ENCODE measurements at places on chromosomes 3 and 15.

DNA sequence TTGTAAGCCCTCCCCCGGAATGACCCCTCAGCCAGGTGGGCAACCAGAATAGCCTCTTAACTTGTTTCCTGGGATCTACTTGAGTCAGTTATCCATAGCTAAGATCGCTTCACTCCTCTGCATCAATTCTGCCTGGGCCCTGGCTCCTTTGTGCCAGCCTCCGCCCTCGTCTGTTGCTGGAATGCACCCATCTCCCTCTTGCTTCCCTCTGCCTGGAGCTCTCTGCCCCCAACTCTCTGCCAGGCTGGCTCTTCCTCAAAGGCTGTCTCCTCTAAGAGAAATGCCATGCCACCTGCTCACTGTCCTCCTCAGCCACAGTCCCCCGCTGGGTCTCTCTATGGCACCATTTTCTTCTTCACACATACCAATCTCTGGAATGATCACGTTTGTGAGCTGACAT lies 240.8 kb downstream of the ADAMTS17 start:
- DNase-seq = no peak

DNA sequence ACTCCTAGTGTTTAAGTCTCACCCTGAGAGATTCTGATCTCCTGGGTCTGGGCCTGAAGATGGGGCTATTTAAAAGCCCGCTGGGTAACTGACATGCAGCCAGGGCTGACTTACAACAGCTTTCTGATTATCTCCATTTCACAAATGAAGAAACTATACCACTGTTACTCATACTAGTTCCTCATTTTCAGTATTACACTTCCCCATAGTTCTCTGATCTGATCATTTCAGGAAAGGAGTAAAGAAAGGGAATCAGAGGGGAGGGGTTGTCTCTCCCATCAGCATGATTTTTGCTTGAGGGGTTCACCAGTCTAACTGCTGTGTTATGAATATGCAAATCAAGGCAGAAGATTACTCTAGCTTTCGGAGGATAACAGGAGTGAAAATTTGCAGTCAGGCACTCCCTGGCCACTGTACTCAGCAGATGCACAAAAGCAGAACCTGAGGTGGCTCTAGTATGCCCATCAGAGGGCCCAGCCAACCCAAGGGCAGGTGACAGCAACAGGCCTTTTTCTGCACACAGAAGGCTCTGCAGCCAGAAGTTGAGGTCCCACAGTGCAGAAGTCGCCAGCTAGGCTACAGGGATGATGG lies 59.4 kb downstream of the DAPK2 start:
- DNase-seq = no peak

DNA sequence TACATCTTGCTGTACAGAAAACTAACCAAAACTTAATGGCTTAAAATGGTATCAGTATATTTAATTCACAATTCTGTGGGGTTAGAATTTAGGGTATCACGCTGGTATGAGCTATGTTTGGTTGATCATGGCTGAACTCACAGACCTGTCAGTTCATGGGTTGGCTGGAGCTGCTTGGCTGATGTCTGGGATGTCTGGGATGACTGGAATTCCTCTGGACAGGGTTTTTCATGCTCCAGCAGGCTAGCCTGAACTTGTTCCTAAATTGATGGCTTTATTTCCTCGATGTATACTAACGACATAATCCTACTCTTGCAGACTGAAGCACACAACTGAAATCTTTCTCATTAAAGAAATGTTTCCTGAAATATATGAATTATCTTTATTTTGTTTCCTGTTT lies 338.9 kb upstream of the GBE1 start:
- no peak for DNase-seq

GRCh38 chr3:27312044-27312668 lies 57.0 kb downstream of the NEK10 start:
- DNase-seq = peak; percentile 60

GRCh38 chr15:64438653-64439447 lies 21.5 kb upstream of the ZNF609 start:
- DNase-seq = no peak

DNA sequence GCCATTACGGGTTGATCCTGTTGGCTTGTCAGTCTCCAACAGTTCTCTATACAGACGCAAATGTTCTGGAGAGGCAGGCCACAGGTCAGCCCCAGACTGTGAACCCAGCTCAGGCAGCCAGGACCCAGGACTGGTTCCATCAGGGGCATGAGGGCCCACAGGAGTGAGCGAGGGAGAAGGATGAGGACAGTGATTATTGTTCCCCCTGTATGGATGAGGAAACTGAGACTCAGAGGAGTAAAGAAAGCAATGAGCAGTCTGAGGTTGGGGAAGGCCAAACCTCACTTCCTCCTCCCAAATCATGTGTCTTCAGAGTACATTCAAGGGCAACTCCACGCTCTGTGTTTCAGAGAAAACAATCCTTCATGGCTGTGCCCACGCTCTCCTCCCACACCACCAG lies 121.9 kb downstream of the RPLP1 start:
- DNase-seq = no peak

- DNase-seq = peak; percentile 82
Measured at GRCh38 chr3:134308350-134308891, 57.8 kb upstream of the RYK start.

GRCh38 chr15:60928970-60929369 lies 300.1 kb downstream of the RORA start:
- no peak for DNase-seq

GRCh38 chr3:127773752-127774395 lies 48.4 kb downstream of the MGLL start:
- no peak for DNase-seq

DNA sequence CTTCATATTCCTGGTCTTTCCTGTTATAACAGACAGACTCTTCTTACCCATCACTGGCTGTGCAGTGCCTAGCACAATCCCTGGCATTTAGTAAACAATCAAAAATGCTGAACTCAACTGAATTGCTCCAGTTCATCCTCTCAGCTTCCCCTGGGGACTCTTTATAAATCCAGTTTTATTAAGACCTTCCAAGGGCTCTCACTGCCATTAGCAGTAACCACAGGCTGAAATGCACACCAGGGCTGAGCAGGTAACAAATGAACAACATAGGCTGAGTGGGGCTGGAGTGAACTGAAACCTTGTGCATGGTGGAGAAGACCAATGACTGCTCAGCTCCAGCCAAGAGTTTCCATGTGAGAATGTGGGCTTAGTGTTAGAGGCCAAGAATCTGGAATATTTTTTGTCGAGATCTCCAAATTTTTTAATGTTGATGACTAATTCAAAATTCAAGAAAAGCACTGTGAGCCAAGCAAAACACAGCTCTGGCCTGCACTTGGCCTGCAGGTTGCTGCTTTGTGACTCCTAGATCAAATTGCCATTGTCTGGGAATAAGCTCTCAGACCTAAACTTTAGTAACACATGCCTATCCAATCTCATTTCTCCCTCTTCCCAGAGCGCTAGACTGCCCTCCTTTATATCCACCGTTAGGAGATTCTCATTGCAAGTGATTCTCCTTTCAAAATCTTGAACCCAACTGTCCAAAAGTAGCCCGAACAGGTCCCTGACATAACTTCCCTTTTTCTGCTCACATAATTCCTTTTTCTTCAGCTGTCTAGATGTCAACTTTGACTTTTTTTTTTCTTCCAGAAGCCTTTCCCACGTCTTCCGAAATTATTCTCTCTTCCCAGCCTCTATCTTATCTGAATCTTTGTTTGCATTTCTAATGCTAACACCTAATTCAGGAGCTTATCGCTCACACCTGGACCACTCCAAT lies 7.4 kb downstream of the SQOR start:
- no peak for DNase-seq

- no peak for DNase-seq
Measured at GRCh38 chr15:47689660-47690059, 27.6 kb upstream of the SEMA6D start.

DNA sequence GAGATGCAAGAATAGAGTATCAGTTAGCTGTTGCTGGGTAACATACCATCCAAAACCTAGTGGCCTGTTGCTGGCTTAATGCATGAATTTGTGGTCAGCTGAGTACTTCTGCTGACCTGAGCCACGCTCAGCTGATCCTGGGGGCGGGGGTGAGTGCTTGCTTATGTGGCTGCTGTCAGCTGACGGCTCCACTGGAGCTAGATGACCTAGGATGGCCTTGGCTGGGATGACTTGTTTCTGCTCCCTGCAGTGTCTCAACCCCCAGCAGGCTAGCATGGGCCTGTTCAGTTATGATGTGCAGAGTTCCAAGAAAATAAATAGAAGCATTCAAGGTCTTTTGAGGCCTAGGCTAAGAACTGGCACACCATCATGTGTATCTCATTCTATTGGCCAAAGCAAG lies 63.9 kb downstream of the FBLN2 start:
- no peak for DNase-seq

- DNase-seq = peak; percentile 41
Measured at GRCh38 chr3:114214542-114215341, 22.6 kb downstream of the ZNF80 start.

GRCh38 chr3:132563420-132564069 lies 33.5 kb upstream of the ACKR4 start:
- DNase-seq = no peak

DNA sequence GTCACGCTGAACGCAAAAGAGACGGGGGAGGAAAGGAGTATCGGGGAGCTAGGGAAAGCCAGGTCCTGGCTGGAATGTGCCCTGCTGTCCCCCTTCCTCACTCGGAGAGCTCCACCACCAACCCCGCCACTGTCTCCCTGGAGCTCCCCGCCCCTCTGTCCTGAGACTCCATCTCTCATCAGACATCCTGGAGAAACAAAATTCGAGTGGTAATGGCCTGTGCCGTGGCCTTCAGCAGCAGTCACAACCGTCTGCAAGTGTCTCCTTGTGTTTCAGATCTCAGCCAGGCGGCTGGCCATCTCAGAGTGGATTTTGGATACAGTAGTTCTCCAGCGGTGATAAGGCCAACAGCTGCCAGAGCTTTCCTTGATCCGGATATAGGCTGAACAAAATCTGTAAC lies 76.9 kb downstream of the OCA2 start:
- no peak for DNase-seq

GRCh38 chr3:148642214-148642613 lies 55.5 kb upstream of the AGTR1 start:
- no peak for DNase-seq

- no peak for DNase-seq
Measured at GRCh38 chr3:21185816-21186314, 565.1 kb downstream of the ZNF385D start.

- no peak for DNase-seq
Measured at GRCh38 chr15:68816795-68817303, 3.8 kb downstream of the ANP32A start.

DNA sequence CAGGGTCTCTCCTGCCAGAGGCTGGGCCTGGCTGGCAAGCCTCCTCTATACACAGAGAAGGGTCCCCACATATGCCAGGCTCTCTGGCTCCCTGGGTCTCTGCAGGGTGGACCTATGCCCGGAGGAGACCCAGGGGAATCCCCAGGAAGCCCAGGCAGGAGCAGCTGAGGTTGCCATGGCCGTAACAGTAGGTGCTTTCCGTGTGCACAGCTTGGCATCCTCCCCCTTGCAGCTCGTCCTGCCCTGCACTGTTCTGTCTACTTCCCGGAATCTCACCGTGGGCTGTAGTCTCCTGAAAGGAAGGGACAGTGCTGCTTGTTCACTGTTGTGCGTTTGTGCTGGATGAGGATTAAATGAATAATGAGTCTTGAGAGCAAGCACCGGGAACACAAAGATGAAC lies 47.8 kb downstream of the DAPK2 start:
- DNase-seq = no peak

Measured in iPS DF 6.9 (cell line).